ENCODE measurements at places on chromosomes 7 and 10.

DNA sequence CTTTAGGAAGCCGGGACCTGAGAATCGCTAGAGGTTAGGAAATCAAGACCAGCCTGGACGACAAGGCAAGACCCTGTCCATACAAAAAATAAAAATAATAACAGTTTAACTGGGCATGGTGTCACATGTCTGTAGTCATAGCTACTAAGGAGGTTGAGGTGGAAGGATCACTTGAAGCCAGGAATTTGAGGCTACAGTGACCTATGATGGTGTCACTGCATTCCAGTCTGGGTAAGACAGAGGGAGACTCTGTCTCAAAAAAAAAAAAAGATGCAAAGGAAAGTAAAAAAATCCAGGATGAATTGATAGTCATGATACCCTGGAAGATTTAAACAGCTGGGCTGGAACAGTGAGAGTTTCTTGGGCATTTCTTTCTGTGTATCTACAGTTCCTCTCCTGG is 463.2 kb downstream of the GALNT17 start:
- no peak for DNase-seq

DNA sequence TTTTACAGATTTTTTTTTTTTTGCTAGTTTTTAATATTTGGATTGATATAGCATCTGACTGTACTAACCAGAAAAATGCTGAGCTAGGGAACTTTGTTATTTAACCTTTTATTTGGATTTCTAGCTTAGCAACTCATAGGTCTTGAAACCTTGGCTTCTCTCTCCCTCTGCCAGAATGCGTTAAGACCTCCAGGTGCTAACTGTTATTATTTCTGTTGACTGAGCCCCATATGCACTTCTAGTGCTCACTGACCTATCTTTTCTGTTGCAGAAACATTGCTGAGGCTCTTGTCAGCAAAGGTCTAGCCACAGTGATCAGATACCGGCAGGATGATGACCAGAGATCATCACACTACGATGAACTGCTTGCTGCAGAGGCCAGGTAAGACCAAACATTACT is 143.6 kb downstream of the LRRC4 start:
- DNase-seq, result no peak

DNA sequence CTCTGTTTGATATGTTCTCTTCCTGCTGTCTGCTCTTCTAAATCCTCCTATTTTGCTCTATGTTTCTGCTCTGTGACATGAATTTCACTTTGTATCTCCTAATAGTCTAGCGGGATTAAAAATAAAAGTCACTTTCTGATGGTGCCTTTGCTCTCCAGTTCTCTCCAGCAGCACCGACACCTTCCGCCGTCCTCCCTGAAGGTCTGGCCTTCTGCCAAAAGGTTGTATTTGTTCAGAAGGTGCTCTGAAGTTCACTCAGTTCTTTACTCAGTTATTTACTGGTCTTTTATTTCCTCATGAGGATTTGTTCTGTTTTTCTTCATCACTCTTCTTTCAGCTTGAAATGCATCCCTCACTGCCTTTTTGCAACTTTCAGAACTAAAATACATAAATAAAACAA is 11.2 kb upstream of the EPHA1 start:
- no peak for DNase-seq

DNA sequence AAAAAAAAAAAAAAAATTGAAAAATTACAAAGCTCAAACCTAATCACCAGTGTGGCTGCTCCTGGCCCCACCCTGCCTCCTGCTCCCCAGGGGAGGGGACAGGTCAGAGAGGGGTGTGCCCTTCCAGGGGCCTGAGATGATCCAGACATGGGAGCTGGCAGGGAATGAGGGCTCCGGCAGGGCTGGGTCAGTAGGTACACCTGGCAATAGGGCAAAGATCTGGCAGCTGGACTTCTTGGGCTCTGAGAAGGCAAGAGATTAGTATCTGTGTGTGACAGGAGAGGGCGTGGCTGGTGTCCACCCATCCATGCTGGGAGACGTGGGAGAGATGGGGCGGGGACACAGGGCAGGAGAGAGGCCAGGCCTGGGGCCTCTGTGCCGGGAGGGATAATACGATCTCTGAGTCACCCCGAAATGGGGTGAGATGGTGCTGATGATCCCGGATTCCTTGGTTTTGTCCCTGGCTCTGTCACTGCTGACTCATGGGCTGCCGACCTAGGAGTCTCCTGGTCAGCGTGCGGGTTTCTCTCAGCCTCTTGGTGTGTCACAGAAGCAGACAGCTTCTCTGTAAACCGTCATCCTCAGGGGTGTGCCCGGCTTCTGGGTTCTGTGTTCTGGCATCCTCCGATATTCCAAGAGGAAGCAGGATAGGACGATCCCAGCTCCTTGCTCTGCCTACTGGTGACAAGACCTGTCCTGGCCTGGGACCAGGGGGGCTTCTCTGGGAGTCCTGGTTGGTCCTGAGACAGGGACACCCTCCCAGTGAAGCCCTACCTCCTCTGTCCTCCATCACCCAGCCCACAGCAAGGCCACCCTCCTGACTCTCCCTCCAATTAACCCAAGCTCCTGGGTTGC is 8.2 kb upstream of the CLDN4 start:
- DNase-seq, result no peak

- DNase-seq, result no peak
Observed at GRCh38 chr7:39667341-39667923, 44.1 kb downstream of the RALA start.

DNA sequence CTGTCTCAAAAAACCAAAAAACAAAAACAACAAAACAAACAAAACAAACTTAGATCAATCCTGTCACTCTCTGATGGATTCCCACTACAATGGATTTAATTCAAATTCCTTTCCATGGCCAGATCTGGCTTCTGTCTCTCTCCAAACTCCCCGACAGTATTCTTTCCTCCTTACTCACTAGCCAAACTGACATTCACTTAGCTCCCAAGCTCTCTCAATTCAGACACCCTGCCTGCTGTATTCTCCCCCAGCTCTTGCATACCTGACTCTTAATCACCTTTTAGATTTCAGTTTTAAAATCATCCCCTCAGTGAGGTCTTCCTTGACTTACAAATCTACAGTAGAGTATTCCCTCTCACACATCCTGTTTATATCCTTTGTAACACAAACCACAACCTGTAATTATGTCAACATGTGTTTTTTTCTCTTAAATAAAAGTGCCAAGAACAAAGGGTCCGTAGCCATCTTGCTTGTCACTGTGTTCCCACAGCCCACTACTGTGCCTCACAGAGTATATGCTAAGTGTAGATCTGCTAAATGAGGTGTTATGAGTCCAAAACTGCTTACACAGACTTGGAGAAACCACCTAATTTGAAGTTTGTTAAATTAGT is 14.4 kb downstream of the HERPUD2 start:
- DNase-seq, result no peak

- no peak for DNase-seq
Observed at GRCh38 chr10:4332764-4333458, 493.1 kb upstream of the AKR1E2 start.

GRCh38 chr7:84069999-84070500 is 124.5 kb downstream of the SEMA3A start:
- no peak for DNase-seq

DNA sequence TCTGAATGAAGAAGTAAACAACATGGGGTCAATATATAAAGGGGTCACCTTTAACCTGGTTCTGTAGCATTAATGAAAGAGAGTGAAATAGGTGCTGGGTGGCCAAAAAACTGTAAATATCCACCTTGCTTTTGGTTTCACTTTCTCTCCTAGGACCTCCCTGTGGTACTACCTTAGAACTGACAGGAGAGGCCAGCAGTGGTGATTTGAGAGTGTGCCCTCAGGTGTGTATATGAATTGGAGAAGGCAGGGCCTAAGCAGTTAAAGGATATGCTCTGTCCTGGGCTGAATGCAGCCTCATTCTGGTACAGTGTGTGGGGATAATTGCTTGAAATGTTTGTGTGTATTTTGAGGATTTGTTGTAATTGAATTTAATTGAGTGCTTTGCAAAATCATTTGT is 62.0 kb downstream of the BBS9 start:
- DNase-seq, result no peak

- no peak for DNase-seq
Observed at GRCh38 chr7:29620556-29620930, 56.9 kb downstream of the PRR15 start.

- no peak for DNase-seq
Observed at GRCh38 chr7:86149024-86149665, 494.6 kb upstream of the GRM3 start.

GRCh38 chr10:50624866-50625501 is 1.2 kb upstream of the SGMS1 start:
- DNase-seq, result peak; percentile 54

- no peak for DNase-seq
Observed at GRCh38 chr7:105020926-105021325, 6.9 kb downstream of the KMT2E start.

DNA sequence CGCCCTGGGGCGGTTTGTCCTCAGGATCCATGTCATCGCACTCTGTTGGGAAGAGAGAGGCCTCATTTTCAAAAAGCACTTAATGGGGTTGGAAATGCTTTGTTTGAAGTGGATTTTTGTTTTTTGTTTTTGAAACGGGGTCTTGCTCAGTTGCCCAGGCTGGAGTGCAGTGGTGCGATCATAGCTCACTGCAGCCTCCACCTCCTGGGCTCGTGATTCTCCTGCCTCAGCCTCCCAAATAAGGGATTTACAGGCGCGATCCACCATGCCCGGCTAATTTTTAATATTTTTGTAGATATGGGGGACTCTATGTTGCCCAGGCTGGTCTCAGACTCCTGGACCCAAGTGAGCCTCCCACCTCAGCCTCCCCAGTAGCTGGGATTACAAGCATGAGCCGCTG is 735 bp downstream of the FKBP6 start:
- no peak for DNase-seq

GRCh38 chr10:21526188-21526859 is 842 bp upstream of the SKIDA1 start:
- DNase-seq, result peak; percentile 59
